Karpas-422 (cell line): ENCODE measurements at places on chromosomes 5 and 9.
A peak's percentile ranks its signal among the peaks of the same experiment; 100 is the strongest.

DNA sequence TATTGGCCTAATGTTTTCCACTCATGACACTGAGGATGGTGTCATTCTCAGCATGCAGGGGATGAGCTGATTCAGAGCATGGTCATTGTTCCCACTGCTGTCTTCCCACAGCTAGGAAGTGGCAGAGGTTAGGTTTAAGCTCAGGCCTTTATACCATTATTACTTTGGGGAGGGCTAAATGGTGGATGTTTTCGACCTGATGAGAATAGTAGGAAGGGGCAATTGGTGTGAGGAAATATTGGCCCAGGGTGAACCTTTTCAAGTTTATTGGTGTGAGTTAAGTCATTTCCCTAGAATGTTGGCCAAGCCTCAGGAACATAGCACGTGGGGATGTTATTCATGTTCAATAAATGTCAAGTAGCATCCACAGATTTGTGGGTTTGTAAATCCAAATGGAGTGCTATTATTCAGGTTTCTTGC is 59.6 kb downstream of the ARHGAP26 start:
- DNase-seq, result no peak

DNA sequence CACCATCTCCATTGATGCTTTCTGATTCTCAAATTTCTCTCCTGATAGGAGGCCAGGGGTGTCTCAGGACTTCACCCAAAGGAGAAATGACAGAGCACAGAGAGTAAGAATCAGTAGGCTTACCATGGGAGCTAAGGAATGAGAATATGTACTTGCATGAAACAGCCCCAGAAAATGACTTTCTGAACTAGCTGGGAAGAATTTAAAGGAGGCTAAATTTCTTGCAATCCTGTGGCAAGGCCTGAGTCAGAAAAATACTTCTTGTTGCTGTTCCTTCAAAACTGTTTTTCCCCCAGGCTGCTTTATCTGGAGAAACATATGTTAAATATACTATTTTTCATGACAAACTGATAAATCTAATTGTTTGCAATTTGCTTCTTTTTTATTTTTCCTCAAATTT is 53.4 kb upstream of the FBXL7 start:
- no peak for DNase-seq

- no peak for DNase-seq
Observed at GRCh38 chr9:104794070-104794469, 30.1 kb downstream of the NIPSNAP3B start.

DNA sequence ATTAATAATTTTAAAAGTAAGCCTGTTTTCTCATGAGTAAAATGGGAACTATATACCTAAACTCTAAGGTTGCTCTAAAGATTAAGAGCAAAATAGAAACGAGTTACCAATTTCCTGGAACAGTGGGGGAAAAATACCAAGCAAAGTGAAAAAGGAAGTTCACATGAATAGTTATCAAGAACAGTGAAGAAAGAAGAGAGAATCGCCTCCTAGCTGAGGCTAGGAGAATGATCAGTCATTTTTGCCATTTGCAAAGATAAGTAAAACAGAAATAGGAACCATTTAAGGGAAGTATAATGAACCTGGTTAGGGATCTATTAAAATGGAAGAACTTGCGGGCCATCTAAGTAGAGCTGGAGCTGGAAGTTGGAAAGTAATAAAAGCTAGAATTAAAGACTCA is 50.7 kb downstream of the P4HA2 start:
- DNase-seq, result peak; percentile 46

GRCh38 chr5:121164632-121165031 is 687.0 kb upstream of the FTMT start:
- DNase-seq, result no peak

GRCh38 chr9:108672475-108673190 is 183.2 kb downstream of the ACTL7B start:
- no peak for DNase-seq

DNA sequence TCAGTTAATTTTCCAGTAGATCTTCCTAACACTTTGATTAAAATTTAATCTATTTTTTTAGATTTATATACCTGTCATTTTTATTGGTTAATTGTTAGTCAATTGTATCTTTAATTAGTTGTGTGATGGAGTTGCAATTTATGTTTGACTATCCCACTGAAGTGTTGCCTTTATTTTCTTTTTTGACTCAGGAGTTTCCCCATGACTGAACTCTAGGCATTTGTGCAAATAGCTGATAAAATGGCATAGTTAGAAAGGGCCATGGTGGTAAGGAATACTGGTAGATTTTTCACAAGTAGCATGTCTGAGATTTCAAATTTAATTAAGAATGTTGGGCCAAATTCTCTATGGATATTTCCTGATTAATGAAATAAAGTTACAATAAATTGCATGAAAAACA is 273.1 kb upstream of the DAB2 start:
- DNase-seq, result no peak

DNA sequence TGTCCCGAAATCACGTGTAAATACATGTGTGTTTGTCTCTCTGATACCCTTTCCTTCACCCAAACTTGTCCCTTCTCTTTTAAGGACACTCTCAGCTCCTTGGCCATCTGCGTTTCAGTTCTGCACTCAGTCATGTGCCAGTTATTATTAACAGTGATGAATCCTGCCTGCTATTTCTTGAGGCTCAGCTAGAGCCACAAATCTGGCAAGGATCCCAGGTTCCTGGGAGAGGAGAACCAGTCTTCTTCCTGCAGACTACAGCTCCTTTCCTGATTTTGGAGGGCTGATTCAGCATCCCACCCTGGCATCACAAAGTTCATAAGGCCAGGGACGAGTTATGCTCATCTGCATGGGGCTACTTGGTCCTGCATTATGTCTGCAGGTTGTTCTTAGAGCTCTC is 5.6 kb downstream of the MAMDC2 start:
- no peak for DNase-seq

GRCh38 chr9:33439731-33440130 is 7.7 kb downstream of the AQP3 start:
- DNase-seq, result no peak

- no peak for DNase-seq
Observed at GRCh38 chr5:14281746-14282181, 138.6 kb downstream of the TRIO start.

DNA sequence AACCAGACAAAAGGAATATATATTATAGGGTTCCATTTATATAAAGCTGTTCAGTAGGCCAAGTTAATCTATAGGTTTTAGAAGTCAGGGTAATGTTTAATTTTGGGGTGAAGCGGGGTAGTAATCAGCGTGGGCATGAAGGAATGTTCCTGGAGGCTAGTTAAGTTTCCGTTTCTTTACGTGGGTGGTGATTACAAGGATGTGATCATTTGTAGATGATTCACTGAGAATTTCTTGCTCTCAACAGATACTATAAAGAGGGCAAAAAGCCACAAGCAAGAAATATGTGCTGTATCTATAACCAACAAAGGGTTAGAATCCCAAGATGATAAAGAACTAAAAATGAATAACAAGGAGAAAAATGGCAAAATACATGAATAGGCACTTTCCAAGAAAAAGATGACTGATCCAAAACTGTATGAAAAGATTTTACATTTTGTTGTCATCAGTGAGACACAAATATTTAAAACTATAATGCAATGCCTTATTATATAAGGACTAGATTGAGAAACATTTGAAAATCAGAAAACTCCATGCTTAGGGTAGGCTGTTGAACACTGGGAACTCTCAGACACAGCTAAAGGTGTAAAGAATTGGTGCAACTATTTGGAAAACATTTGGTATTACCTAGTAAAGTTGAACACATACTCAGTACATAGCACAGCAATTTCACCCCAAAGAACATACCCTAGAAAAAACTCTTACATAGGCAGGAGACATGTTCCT is 224.3 kb upstream of the S1PR3 start:
- no peak for DNase-seq

DNA sequence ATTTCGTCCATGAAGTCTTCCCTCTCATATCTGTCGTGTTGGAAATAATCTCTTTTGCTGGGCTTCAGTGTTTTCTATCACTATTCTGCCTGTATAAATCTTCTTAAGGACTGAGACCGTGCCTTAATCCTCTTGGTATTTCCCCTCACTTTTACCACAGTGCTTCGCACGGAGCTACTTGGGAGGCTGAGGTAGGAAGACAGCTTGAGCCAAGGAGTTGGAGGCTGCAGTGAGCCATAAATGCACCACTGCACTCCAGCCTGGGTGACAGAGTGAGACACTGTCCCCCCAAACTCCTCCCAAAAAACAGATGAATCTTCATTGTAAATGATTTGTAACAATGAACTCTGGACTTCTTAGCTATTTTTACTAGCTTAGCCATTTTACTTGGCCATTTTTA is 57.8 kb downstream of the PHAX start:
- no peak for DNase-seq
